ENCODE measurements at places on chromosomes 2 and 18.

DNA sequence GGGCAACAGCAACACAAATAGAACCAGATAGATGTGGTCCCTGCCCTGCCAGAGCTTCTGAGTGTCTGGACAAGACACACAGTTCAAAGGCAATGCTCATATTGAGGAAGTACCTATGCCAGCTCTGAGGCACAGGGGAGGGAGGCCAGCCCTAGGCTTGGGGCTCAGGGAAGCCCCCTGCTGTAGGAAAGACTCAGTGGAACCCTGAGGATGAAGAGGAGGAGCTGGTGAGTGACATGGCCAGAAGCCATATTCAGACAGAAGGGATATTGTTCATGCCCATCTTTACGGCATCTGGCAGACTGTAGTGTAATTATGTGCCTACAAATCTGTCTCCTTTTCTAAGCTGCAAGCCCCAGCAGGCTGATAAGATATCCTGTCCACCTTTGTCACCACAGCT lies 8.8 kb downstream of the SIGLEC15 start:
- no peak for DNase-seq

- DNase-seq: no peak
These were observed 25.3 kb downstream of the ADCY3 start for GRCh38 chr2:24894750-24895149.

- no peak for DNase-seq
These were observed 43.0 kb downstream of the CROCC2 start for GRCh38 chr2:240948905-240949790.

DNA sequence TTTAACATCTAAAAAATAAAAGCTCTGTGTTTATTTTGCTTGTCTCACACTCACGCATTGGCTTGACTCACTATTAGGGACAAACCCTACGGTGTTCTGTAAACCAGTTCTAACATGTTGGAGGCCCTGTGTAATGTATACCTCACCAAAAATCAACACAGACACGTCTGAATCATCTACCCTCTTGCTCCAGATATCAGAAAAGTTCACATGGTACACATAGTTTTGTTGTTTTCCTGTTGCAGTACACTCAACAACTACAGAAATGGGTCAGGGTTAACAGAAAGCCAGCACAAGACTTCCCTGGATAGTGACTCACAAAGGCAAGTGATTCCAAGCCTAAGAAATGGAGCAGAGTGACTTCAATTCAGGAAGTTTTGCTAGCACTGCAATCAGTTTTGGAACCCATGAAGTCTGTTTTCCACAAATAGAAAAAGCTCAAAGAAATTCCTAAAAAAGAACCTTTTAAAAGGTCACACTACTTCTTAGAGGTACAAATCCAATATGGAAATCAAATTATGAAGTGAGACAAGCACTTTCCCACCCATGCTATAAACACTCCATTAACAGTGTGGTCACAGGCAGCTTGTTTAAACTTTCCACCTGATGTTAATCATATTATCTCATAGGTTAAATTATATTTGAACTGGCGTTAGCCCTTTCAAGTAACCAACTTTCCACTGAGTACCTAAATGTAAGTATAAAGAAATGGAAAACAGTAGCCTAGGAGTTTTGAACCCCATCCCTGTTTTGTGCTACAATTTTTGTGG lies 87.4 kb downstream of the GAREM1 start:
- peak; percentile 73 for DNase-seq
